Activated CD4-positive, alpha-beta T cell treated with anti-CD3 and anti-CD28 coated beads for 48 hours (primary cell): ENCODE measurements at places on chromosomes 16 and 17.

DNA sequence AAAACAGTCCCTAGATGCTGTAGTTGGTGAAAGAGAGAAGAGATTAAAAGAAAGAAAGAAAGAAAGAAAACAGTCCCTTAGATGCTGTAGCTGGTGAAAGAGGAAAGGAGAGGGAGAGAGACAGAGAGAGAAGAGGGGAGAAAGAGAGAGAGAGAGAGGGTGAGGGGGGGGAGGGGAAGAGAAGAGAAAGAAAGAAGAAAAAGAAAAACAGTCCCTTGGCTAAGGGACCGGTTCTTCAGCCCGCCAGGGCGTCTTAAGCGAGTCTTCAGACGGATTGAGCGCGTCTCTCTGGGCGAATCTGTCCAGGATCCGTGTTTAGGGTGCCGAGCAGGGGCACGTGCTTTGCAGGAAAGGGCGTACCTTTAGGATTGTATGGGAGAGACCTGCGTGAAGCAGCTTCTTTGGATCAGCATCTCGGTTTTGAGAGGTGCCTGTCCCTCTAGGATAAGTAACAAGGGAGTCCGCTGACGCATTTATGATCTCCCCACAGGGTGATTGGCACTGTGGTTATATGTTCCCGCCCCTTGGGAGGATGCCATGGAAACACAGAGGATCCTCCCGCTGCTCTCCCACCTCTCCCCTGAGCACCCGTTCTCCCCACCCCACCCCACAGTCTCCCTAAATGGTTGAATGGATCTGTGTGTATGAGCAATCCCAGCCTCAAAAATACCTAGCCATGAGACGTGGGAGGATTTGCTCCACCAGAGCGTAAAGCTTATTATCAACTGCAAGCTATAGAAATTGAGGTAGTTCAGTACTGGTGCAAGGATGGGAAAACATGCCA is 16.7 kb downstream of the GNGT2 start:
- DNase-seq: peak; percentile 51

GRCh38 chr17:75115555-75115954 is 5.8 kb downstream of the ARMC7 start:
- DNase-seq: no peak

GRCh38 chr16:83197450-83197849 is 570.7 kb downstream of the CDH13 start:
- DNase-seq: no peak

- DNase-seq: peak; percentile 12
These were observed 1.2 kb downstream of the SIAH1 start for GRCh38 chr16:48383877-48384519.

- DNase-seq: peak; percentile 18
These were observed 507.2 kb upstream of the EEF2KMT start for GRCh38 chr16:5604770-5605169.

DNA sequence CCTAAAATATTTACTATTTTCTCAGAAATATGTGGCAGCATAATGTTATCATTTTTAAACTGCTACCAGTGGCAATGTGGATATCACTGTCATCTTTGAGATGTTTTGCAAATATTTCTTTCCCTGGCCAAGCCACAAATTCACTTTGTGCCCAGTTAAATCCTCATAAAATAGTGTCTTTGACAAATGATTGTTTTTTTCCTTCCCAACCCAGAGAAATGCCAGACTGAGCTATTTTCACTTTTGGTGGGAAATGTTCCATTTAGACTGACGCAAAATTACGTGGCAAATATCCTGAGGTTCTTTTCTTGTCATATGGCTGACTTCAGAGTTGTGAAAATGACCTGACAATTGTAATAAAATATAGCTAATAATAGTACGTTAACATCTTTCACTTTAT is 807.0 kb upstream of the SOX9 start:
- DNase-seq: no peak

DNA sequence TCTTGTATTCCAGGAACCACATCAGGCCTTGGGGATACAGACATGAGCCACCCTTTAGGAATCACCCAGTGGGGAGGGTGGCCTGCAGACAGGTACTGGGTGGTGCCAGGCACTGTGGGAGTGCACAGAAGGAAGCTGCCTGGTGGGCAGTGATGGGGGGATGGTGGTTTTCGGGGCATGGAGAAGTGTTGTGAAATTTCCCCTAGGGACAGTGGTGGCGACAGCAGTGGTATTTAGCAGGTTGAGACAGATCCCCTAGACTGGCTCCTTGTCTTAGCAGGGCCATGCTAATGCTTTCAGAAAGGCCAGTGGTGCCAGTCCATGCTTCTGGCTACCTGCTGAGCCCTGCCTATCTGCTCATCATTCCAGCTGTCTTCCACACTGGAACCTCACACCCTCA is 129.6 kb downstream of the SPACA3 start:
- DNase-seq: no peak

- DNase-seq: peak; percentile 33
These were observed 5.5 kb upstream of the CACNG5 start for GRCh38 chr17:66829386-66829864.

DNA sequence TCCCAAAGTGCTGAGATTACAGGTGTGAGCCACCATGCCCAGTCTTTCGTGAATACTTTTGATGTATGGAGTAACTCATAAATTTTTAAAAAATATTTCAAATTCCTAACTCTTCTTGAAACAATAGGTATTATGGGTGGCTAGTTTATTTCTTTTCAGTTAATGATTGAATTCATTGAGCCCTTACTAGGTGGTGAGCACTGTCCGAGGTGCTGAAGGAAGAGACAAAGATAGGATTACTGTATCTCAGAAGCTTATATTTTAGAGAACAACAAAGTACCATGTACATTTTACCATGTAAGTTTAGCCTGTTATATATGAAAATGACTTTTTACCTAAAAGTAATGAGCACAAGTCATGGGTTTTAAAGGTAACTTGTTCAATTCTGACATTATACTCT is 418.3 kb downstream of the NPIPA7 start:
- DNase-seq: peak; percentile 3

DNA sequence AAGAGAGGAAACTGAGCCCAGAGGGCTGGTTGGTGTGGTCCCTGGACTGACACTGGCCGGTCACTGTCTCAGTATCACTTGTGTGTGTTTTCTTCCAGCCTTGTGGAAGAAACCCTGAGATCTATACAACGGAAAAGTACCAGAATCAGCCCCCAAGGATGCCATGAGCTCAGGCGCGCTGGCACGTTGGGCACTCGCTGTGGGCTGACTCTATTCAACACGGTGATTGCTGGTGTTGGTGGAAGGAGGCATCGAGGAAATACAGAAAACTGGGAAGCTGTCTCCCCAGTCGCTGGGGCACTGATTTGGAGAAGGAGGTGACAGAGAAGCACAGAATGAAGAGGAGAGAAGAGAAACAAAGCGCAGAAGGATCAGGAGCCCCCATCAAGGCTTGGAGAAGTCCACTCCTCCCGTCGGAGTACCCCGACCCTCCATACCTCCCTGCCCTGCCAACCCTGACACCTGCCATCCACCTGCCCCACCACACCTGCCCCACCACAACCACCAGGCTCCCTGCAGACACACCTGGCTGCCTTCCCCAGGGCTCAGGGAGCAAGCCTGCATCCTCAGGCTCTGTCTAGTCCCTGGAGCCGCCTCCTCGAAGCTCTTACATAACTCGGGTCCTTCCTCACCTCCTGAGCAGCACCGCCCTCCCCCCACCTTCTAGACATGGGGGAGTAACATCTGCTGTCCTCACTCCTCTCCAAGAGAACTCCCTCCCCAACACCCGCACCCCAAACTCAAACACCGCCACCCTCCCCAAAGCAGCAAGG is 66.5 kb downstream of the RBFOX3 start:
- no peak for DNase-seq

- no peak for DNase-seq
These were observed 107.1 kb downstream of the ADAMTS18 start for GRCh38 chr16:77327717-77328116.
